ENCODE measurements at places on chromosomes 6 and 20. TPM values are rescaled to one million over a fixed set of nuclear protein-coding genes. Genes with fewer than 3 reads are reported as not detected.

TCF15 gene
- not detected for total RNA-seq

POM121L2 gene
- not detected for total RNA-seq

TRIM10 gene
- total RNA-seq, result not detected

GPX5 gene
- not detected for total RNA-seq

TSBP1 gene
- total RNA-seq, result not detected

TCP11 gene
- 1.6 TPM for total RNA-seq

HLA-DQA2 gene
- total RNA-seq, result not detected

SLPI gene
- not detected for total RNA-seq

C20orf141 gene
- total RNA-seq, result not detected

ZBP1 gene
- total RNA-seq, result not detected

TMEM63B gene
- 39.6 TPM for total RNA-seq

FAM217A gene
- not detected for total RNA-seq

WFDC5 gene
- total RNA-seq, result not detected

NOX3 gene
- not detected for total RNA-seq

GSTA2 gene
- total RNA-seq, result not detected

MYL9 gene
- total RNA-seq, result 13.9 TPM

SGK2 gene
- total RNA-seq, result 2.7 TPM

OTOR gene
- not detected for total RNA-seq

LPIN3 gene
- 15.6 TPM for total RNA-seq

All from placental epithelial cell (primary cell).